ENCODE measurements at places on chromosomes 7 and 10.

DNA sequence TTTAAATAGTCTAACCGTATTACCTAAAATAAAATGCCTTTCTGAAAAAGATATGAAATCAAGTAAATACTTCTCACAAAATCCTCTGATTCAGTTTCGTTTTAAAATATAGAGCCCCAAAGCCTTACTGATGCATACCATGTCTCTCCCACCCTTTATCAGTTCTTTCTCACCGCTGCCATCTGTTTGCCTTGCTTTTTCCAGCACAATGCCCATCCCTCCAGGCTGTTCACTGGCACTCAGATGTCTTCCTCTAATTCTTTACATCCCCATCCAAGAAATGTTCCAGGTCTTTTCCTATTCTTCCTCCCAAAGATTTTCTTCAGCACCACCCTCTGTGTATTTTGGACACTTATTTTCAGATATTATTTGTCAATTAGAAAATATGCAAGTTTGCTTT lies 116.5 kb upstream of the LRRN3 start:
- no peak for DNase-seq

- DNase-seq: no peak
Measured at GRCh38 chr10:76647301-76647700, 990.3 kb downstream of the KCNMA1 start.

GRCh38 chr7:29858191-29858951 lies 52.1 kb downstream of the WIPF3 start:
- no peak for DNase-seq

- no peak for DNase-seq
Measured at GRCh38 chr10:133088956-133089800, 1.5 kb downstream of the ADGRA1 start.

DNA sequence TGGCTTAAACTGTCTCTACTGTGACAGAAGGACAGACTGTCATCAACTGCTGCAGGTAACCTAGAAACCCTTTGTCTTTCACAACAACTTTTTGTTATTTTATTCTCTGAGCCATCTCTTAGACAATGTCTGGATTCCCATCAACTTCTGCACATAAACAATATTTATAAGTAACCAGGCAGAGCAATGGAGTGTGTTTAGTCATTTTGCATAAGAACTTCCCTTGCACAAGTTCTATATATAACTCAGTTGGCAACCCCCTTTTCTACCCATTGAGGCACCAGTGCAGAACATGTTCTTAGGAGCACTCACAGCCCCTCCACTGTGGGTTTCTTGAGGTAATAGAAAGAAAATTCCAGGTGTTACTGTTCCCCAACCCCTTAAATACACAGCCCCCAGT lies 65.0 kb upstream of the IL6 start:
- DNase-seq: no peak

GRCh38 chr7:101231644-101232043 lies 6.0 kb downstream of the CLDN15 start:
- DNase-seq: no peak

DNA sequence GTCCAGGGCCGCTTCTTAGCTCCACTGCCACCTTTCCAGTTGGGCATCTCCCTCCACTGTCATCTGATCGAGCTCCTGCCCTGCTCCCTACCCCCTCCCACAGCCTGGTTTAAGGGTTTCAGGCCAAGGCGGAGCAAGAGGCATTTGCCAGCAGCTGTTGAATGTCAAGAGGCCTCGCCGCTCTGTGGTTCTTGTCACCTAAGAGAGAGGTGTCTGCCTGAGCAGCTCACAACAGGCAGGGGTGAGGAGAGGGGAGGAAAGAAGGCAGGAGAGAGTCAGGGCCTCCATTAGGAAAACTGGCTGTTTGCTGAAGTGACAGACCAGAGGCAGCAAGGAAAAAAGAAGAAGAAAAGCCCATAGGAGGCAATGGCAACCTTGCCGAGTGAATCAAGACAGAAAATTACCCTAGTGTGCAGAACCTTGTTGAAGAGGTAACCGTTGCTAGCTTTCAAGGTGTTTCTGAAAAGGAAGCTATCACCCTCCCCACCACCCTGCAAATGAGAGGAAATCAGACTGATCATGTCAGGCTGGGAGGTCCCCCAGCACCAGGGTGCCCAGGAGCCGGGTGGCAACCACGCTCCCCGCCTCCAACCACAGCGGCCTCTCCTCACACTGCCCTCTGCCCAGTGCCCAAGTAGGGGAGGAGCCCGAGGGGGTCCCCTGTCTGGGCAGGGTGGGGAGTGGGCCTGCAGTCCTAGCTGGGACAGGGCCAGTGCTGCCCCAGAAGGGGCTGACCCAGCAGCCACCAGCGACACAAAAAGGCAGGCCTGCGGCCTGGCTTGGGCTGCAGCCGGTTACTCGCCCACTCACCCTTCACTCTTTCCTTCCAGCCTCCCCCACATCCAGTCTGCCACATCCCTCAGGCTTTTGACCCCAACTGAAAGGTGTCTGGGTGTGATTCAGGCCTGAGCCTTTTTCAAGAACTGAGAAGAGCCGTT lies 7.1 kb downstream of the GATA3 start:
- no peak for DNase-seq

DNA sequence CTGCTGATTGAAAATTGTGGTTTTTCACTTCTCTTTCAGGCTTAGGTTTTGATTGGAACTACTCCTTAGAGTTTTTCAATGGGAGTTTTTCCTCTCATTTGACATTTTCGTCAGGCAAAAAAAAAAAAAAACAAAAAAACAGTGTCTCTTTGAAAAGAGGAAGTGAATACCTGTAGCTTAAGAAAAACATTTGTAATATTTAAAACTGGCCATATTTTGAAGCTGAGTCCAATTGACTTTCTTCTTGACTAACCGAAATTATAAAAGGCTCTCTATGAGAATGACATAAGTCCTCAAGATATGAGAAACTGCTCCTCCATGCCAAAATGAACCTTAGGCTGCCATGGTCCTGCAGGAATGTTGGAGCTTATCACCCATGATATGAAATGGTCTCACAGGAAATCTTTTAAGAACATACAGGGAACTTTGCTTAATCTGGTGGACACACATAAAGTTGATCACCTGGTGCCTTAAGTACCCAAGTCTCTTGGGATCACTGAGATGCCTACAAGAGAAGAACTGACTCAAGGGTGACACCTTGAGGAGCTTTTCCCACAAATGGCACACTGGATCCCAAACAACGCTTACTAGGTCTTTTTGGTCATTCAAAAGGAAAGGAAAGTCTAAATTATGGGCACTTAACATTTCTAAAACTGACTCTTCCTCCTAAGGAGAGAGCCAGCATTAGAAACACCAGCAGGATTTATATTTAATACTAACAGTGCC lies 263.4 kb downstream of the CDC14C start:
- DNase-seq: no peak

DNA sequence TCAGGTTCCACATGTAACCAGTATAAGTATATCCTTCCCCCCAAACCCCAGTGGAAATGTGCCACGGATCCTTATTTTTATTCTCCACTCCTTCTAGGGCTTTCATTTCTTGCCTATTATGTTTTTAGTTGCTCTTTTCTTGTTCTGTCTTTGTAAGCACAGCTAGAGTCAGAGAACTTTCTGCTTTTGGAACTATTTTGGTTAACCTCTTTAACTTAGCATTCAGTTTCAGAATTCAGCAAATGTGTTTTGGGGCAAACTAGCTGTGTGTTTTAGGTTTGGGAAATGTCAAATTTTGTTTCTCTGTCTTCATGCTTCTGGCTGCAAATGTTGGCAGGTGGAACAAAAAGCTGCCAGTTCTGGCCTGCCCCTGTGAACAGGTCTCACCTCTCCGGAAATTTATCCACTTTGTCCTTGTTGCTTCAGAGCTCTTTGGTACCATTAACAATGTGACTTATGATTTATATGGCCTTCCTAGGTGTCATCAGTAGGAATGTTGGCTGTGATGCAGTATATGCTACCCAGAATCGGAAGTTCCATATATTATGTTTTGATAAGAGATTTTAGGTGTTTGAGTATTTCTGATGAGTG lies 156.1 kb downstream of the ADK start:
- DNase-seq: no peak

- DNase-seq: no peak
Measured at GRCh38 chr10:113899952-113900598, 45.6 kb downstream of the NHLRC2 start.

DNA sequence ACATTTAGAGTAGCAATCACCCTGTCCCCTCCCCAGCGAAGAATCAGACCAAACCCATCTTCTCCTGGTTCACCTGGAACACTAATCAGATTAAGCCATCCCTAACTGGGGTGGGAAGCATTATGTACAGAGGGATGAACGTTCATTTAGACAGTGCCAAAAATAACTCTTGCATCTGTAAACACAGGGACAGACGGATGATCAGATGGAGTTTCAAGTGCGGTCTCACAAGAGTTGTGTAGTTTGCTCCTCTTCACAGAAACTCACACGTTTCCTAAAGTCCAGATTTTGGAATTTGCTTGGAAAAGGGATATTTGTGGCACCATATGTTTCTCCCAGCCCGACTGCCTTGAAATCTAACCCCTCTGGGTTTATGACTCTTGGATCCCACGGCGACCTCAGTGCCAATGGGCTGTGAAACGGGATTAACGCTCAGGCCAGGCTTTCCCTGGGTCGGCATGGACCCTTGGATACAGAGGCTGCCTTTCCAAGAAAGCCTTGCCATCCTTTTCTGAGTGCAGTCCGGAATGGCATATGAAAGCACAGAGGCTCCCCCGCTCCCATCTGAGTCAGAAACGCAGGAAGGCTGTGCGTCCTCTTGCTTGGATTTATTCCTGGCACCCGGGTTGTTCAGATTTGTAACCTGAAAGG lies 293.2 kb upstream of the HABP2 start:
- DNase-seq: no peak

- no peak for DNase-seq
Measured at GRCh38 chr7:39413636-39414223, 152.5 kb upstream of the YAE1 start.

DNA sequence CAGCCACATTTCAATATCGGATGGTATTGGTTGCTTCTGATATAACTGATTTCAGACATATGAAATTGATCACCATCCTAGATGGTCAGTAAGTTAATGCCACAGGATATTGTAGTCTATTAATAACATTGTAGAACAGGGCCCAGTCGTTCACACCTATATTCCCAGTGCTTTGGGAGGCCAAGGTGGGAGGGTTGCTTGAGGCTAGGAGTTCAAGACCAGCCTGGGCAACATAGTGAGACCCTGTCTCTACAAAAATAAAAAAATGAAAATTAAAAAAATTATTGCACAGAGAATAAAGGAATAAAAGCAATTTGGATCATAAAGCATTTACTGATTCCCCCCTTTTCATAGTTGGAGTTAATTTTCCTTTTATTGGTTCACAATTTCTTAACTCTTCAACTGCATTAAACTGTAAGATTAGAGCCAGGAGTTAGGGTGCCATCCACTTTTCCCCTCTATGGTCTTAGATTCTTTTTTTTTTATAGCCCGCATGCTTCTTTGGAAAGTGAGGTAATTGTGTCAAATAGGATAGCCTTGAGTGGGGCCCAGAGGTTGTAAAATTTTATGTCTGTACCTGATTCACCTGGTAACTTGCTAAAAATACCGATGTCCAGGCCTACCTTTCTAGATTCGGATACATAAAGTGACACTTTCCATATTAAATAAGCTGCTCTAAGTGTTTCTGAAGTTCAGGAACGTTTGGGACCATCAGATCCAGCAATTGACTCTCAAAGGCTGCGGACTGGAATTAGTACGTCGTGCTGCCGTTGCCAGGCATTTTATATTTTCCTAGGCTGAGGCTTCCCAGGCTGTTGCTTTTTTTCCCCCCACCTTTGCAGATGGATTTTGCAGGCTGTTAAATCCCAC lies 24.7 kb downstream of the ADK start:
- DNase-seq: no peak

- no peak for DNase-seq
Measured at GRCh38 chr10:112880633-112881530, 69.2 kb upstream of the TCF7L2 start.

DNA sequence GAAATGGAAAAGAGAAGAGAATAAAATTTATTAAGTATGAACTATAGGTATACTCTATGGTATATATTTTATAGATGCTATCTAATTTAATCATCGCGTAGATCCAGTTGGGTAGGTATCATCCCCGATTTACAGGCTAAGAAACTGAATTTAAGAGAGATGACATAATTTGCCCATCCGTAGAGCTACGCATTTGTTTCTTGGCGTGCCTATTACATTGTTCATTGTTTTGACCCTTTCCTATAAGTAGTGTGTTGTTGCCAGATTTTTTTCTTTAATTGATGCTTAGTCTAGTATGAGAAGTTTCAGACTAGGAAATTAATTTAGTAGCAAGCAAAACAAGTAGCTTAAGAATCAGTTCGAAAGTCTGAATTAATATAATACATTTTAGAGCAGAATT lies 205.7 kb upstream of the NPSR1 start:
- DNase-seq: no peak

DNA sequence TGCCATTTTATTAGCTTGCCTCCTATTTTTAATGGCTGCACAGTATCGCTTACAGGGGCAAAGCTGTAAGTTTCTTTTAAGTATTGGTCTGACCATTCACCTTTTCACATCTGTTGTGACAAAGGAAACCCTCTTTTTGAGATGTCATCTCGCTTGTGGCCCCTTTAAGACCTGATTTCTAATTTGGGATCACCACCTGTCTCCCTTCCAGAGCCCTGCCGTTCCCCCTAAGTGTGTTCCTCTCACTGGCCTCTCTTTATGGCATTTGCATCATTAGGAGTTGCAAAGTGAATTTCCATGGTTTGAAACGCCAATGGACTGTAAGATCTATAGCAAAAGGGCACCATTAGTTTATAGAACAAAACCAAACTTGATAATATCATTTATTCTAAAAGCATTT lies 1.4 kb downstream of the EPDR1 start:
- no peak for DNase-seq

- peak; percentile 48 for DNase-seq
Measured at GRCh38 chr10:110006358-110007160, 1.2 kb upstream of the ADD3 start.

- DNase-seq: no peak
Measured at GRCh38 chr7:34222722-34223121, 317.4 kb downstream of the BMPER start.

DNA sequence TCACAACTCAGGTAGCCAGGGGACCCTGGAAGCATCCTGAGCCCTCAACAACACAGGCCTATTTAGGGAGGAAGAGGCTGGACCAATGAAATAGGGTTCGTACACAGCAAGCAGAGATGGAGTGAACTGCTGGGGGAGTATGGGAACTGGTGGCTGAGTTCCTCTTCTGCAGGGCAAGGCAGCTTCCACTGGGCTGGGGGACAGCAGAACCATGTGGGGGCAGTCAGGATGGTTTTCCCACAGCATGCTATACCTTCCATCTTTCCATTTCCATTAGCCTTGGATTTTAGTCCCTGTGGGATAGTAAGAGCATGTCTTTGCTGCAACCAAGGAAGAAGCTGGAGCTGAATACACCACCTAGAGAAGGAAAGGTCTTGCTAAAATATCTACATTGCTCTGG lies 370.6 kb downstream of the CCSER2 start:
- DNase-seq: no peak

GRCh38 chr7:155640629-155641028 lies 3.8 kb upstream of the RBM33 start:
- no peak for DNase-seq

GRCh38 chr10:92800134-92800733 lies 48.1 kb upstream of the EXOC6 start:
- no peak for DNase-seq

- DNase-seq: no peak
Measured at GRCh38 chr7:19368491-19368925, 223.3 kb upstream of the FERD3L start.
